RWPE1 (cell line): ENCODE measurements at places on chromosomes 12 and 14.

DNA sequence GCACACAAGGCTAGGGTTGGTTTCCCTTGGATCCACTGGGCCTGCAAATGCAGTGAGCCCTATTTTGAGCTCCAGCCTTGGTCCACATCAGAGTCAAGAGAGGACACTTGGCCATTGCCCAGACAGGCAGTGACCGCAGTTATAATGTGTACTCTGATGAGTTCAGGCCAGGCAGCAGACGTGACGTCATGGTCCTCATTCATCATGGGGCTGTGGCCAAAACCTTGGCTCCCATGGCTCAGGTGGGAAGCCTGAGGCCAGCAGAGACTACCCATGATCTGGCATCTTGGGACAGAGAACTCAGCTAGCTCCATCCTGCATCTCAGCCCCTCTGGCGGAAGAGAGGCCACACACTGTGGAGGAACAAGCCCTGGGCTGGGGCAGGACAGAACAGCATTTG, 16.4 kb downstream of the TMEM63C start:
- no peak for DNase-seq

DNA sequence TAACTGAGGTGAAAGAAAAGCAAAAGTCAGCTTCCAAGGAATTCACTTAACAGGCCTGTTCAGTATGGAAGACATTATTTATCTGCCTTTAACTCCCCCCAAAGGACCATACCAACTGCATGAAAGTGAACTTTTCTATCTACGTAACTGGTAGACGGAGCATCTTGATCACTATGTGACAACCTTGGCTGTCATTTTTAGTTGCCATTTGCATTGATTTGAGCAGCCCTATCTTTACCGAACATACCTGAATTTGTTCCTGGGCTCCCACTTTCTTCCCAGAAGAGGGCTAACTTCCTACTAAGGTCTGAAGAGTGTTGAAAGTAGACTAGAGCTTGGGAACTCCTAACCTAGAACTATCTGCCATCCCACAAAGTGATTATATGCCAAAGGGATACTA, 9.4 kb downstream of the SRSF9 start:
- DNase-seq: no peak

GRCh38 chr12:53701518-53702264, 25.6 kb downstream of the CALCOCO1 start:
- DNase-seq: peak; percentile 73

DNA sequence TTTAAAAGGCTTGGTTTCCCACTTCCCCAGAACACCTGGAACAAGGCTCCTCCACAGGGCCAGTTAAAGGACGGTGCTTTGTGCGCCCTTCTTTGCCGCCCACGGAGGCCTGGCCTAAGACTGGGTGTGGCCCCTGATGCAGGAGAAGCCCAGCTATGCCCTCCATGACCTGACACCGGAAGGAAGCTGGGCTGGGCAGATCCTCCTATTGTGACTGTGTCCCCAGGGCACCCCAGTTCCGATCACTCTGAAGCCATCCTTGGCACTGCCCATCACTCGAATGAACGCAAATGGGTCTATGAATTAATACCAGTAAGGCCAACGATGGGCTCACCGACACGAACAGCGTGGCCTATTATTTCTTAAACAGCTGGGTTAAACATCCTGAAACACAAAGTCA, 42.6 kb downstream of the FBXO21 start:
- DNase-seq: no peak

- DNase-seq: no peak
Measured at GRCh38 chr12:68234140-68234539, 8.5 kb upstream of the IL26 start.

DNA sequence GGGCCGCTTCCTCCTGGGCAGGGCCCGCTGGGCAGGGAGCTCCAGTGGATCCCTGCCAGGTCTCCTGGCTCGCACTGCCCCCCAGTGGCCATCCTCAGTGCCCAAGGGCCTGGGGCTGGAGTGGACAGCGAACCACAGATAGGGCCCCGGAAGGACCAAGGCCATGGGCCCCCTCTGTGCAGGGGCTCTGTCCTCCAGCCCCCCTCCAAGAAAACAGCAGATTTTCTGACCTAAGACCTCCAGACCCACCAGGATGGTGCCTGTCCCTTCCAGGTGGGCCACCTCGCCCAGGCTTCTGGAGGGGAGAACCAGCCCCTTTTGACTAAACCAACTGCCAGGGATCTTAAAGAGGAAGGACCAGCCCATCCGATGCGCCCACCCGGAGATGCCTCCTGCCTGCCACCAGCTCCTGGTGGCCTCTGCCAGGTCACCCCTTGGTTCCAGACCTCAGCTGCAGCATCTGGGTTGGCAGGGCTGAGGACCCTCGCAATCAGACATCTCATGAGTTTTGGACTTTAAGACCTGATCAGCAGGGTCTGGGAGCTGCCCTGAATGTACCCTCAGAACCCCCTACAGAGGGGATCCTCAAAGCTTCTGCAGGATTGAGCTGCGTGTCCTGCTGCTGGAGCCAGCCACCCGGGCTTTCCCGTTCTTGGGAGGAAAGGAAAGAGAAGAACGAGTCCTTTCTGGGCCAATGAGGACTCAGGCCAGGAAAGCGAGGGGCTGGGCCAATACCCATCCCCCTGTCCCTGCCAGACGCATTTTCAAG, 325.8 kb upstream of the DIO3 start:
- DNase-seq: peak; percentile 64
